ENCODE measurements at places on chromosomes 2 and 18.

GRCh38 chr2:30710461-30710860 is 96.8 kb downstream of the CAPN13 start:
- DNase-seq = no peak

DNA sequence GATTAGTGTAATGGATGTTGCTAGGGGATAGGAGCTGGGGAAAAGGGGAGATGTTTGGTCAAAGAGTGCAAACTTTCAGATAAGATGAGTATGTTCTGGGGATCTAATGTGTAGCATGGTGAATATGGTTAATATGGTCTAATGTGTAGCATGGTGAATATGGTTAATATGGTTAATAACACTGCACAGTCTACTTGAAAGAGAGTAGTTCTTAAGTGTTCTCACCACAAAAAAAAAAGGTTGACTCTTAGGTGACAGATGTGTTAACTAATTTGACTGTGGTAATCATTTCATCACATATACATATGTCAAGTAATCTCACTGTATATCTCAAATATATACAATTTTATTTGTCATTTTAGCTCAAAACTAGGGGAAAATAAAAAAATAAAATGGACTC is 121.3 kb upstream of the CD226 start:
- no peak for DNase-seq

GRCh38 chr2:138003411-138003810 is 39.1 kb downstream of the HNMT start:
- DNase-seq = no peak

DNA sequence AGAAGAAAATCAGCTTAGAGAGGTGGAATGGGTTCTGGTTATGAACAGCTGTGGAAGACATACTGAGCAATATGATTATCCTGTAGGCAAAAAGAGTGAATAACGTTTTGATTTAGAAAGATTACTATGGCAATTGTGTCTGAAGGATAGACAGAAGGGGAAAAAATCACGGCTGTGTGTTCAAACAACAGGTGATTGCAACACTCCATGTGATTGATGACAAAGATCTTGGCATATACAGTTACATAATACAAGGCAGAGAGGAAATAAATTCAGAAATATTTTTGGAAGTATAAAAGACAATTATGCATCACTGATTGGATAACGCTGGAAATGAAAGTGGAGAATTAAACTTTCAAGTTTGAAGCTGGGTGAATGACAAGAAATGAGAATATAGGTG is 58.5 kb upstream of the KCNJ3 start:
- no peak for DNase-seq

- no peak for DNase-seq
Measured at GRCh38 chr2:209685963-209686362, 85.7 kb upstream of the UNC80 start.

DNA sequence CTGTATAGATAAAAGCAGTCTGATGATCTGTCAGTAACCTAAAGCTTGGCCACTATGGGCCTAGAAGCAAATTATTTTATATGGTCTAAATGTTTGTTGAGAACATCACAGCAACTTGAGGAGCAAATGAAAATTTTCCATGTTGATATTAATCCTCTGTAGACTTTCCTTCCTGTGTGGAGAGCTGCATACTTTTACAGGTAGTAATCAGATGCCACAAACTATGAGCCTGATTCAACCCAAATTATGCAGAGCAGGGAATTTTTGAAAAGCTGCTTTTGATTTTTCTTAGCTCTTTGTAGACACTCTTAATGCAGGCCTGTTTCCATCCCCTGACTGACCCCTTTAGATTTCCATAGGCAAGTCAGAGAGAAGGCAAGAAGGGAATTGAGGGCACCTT is 17.3 kb downstream of the PAX3 start:
- no peak for DNase-seq

DNA sequence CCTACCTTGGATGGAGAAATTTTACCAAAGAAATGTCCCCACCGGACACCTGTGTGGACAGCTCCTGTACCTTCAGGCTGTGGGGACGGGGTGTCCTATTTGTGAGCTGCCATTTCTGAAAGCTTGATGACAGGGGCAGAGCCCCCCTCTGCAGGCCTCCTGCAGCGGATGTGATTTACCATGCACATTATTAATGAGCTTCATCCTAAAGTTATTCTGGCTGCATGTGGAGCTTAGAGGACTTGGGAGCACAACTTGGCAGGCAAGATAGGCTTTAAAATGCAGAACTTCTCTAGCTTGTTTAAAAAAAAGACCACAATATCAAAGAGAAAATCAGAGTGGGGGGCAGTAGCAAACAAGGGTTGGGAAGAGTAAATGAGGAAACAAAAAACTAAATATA is 350.0 kb upstream of the KLHL29 start:
- DNase-seq = no peak

GRCh38 chr2:31081492-31081891 is 56.7 kb downstream of the GALNT14 start:
- DNase-seq = no peak

- DNase-seq = peak; percentile 65
Measured at GRCh38 chr2:181393472-181393871, 63.7 kb upstream of the ITGA4 start.

DNA sequence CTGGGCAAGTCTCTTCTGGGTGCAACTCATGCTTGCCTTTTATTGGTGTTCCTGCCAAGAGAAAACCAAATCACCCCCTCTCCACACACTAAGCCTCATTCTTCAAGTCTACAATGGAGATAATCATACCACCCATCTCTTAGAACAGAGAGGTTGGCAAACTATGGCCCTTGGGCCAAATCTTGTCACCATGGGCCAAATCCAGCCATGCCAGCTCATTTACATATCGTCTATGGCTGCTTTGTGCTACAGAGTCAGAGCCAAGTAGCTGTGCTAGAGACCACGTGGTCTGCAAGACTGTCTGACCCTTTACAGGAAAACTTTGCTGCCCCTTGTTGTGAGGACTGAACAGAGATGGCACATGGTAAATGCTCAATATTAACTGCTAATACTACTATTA is 270.3 kb upstream of the PARD3B start:
- DNase-seq = no peak

- DNase-seq = no peak
Measured at GRCh38 chr2:13335862-13336535, 619.3 kb downstream of the TRIB2 start.

GRCh38 chr2:241639385-241639784 is 1.9 kb downstream of the ATG4B start:
- no peak for DNase-seq

GRCh38 chr2:160201849-160202539 is 1.9 kb upstream of the ITGB6 start:
- DNase-seq = no peak

DNA sequence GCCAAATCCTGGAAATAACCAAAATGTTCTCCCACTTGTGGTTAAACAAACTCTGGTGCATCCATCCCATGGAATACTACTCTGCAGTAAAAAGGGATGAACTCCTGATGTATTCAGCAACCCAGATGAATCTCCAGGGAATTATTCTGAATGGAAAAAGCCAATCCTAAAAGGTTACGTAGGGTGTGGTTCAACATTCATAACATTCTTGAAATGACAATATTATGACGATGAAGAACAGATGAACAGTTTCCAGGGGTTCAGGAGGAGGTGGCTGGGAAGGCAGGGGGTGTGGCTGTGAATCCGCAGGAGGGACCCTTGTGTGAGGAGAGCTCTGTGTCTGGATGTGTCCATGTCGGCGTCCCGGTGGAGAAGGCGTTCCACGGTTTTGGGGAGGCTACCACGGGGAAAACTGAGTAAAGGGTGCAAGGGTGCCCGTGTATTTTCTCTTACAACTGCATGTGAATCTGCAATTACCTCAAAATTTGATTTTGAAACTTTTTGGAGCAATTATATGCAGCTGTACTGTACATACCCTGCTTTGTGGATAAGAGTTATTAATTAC is 47.3 kb downstream of the KCNG2 start:
- DNase-seq = no peak

- DNase-seq = no peak
Measured at GRCh38 chr2:12807907-12808810, 91.4 kb downstream of the TRIB2 start.

DNA sequence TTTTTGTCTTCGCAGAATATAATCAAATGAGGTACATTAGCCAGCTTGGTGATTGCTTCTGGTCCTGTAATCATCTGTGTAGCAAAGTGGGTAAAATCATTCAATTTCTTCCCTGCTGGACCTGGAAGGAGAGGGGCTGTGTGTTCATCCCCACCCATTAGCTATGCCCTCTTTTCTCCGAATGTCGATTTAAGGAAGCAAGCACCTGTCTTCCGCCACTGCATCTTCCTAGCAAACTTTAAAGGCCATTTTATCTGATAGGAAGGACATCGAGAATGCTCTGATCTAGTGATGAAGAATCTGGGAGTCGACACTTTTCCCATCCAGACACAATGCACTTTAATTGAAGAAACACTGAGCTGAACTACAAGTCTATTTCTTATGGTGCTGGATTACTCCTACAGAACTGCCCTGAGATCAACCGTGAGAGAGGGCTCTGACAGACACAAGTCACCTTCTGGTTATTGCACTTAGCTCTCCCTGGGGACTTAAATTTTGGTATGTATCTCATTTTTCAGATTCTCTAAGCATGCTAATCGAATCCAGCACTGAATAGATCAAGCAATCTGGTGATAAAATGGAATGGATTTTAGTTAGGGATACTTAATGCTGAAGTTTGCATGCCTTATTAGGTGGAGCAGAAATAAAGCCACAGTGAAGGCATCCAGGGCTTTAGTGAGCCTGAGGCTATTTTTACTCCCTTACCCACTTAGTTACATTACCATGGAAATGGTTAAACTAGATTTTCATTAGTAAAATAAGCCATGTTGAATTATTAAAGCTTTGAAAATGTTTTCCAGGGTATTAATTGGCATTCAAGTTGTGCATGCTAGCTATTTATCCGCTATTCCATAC is 1.3 kb downstream of the NYAP2 start:
- no peak for DNase-seq

GRCh38 chr18:58288921-58289797 is 245.1 kb downstream of the NEDD4L start:
- DNase-seq = no peak

DNA sequence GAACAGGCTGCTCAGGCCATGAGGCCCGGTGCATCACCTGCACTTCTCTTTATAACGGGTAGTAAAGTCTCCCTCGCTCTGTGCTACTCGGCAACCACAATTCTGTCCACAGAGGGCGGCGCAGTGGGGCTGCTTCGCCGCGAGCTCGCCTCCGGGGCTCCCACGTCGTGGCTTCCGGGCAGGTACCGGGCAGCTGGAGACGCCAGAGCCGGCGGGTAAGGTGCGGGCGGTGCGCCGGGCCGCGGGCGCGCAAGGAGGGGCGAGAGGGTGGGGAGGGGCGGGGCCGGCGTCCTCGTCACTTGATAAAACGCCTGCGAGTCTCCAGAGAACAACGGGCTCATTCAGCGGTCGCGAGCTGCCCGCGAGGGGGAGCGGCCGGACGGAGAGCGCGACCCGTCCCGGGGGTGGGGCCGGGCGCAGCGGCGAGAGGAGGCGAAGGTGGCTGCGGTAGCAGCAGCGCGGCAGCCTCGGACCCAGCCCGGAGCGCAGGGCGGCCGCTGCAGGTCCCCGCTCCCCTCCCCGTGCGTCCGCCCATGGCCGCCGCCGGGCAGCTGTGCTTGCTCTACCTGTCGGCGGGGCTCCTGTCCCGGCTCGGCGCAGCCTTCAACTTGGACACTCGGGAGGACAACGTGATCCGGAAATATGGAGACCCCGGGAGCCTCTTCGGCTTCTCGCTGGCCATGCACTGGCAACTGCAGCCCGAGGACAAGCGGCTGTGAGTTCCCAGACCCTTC is at the start of gene ITGA6:
ITGA6 (plus strand) TSS at position 331 of the 734 bp plus-strand sequence.
- DNase-seq = no peak

DNA sequence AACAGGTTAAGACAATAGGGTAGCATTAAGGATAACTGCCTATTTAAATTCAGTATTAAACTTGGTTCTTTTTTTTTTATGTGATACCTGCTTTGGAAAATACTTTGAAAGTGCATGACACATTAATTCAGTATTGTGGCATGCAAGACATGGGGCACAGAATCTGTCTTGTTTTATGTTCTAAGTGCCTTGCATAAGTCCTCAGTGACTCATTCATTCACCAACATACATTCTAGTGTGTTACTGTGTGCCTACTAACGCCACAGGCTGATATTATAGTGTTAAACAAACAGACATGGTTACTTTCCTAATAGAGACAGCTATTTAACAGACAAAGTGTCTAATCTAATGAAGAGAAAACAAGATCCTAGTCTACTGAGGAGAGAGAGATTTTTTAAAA is 91.7 kb downstream of the GCA start:
- DNase-seq = no peak

DNA sequence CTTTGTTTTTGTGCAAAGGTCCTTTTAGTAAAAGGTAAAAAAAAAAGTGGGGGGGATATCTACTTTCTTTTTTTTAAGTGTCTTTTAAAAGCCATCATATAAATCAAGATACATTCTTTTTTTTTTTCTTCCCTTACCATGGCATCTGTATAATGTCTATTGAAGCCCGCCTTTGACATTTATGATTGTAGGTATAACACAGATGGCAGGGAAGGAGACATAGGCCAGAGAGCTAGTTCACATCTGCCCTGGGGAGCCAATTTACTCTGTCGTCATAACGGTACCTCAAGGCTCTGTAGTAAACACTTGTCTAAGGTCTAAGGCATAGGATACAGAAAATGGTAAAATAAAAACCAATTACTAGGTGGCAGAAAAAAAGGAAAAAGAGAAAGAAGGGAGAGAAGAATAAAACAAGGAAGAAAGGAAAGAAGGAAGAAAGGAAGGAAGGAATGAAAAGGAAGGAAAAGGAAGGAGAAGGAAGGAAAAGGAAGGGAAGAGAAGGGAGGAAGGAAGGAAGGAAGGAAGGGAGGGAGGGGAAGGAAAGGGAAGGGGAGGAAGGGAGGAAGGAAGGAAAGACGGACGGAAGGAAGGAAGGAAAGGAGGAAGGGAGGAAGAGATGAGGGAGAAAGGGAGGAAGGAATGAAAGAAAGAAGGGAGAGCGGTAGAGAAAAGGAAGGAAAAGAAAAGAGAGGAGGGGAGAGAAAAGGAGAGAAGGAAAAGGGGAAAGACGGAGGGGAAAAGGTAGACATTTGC is 343.5 kb downstream of the RBM43 start:
- DNase-seq = no peak

GRCh38 chr2:135635212-135635835 is 104.0 kb downstream of the R3HDM1 start:
- no peak for DNase-seq

DNA sequence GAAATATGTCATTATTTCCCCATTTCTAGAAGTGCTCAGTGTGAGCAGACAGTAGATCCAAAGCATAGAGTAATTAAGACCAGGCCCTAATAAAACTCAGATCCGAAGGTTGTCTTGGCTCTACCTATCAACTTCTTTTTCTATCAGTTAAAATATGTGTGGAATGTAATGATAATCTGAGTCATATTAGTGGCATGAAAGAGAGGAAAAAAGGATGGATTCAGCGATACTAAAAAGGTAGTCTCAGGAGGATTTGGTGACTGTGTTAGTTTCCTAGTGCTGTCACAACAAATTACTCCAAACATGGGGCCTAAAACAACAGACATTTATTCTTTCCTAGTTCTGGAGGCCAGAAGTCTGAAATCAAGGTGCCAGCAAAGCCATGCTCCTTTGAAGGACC is 103.7 kb upstream of the NABP1 start:
- no peak for DNase-seq

- no peak for DNase-seq
Measured at GRCh38 chr2:196266855-196267254, 95.5 kb upstream of the STK17B start.

Measured in NCI-H1436 treated with DMSO at 0.1 percent for 48 hours (cell line).